ENCODE measurements at places on chromosomes 1 and 21.

DNA sequence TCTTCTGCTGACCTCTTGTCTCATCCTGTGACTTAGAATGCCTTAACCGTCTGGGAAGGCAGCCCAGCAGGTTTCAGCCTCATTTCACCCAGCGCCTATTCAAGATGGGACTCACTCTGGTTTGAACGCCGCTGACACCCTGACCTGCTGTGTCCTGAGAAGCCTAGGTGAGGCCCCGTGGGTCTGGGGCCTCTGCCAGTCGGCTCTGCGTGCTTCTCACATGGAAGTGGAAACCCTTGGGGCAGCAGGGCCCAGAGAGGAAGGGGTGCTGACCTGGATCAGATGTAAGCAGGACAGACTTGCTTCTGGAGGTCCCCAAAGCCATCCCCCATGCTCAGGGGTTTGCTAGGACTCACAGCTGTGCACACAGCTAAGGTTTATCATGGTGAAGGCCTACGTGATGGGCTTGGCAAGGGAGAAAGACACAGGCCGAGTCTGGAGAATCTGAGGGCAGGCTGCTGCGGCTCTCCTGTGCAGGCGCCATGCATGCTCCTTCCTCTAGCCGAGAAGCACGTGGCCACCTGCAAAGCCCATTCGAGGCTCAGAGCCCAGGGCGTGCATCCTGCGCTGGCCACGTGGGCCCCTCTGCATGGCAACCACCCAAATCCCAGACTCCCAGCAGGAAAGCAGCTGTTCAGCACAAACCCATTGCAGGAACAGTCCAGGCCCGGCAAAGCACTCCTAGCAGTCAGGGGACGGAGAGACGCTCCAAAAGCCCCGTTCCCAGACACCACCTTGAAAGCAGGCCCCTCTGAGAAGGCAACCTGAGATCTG is 3.8 kb downstream of the TRPM2 start:
- no peak for DNase-seq

DNA sequence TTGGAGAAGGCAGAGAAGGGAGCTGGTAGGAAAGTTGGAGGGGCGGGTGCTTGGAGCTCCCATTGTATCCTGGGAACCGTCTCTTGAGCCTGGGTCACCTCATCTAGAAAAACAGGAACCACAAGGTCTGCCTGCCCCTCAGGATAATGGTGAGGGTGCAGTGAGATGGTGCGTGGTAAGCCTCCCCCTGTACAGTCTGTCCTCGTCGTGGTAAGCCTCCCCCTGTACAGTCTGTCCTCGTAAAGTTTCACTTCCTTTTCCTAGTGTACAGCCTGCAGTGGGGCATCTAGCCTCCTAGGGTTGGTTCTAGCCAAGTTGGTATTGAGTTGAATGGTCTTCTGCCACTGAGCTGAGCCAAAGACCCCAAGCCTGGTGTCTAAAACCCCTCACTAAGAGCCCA is 66.5 kb upstream of the IGSF21 start:
- DNase-seq = no peak

DNA sequence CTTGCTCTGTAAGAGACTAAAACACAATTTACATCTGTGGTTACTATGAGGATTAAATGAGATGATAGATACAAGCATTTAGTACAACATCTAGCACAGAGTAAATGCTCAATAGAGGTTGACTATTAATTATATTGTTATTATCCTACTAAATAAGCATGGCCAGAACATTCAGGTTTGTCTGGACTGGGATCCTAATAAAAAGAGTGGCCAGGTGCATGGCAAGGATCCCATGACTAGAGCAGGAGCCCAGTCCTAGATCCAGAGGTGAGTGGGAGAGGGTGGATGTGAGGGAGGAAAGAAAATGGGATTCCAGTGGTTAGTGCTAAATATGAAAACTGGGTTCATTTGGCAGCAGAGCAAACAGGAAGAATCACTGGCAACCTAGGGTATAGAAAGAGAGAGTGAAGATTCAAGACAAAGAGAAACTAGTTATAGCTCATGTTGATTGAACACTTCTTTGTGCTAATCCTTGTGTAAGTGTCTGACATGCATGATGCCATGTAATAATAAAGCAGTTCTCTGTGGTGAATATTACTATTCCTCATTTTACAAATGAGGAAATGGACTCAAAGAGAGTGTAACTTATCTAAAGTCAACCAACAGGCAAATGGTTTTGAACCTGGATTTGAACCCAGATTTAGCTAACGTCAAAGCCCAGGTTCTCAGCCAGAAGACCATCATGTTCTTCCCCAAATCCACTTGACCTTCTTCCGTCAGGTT is 71.1 kb upstream of the FGGY start:
- no peak for DNase-seq

- DNase-seq = no peak
These were observed 51.7 kb upstream of the TIAM1 start for GRCh38 chr21:31395791-31396190.

DNA sequence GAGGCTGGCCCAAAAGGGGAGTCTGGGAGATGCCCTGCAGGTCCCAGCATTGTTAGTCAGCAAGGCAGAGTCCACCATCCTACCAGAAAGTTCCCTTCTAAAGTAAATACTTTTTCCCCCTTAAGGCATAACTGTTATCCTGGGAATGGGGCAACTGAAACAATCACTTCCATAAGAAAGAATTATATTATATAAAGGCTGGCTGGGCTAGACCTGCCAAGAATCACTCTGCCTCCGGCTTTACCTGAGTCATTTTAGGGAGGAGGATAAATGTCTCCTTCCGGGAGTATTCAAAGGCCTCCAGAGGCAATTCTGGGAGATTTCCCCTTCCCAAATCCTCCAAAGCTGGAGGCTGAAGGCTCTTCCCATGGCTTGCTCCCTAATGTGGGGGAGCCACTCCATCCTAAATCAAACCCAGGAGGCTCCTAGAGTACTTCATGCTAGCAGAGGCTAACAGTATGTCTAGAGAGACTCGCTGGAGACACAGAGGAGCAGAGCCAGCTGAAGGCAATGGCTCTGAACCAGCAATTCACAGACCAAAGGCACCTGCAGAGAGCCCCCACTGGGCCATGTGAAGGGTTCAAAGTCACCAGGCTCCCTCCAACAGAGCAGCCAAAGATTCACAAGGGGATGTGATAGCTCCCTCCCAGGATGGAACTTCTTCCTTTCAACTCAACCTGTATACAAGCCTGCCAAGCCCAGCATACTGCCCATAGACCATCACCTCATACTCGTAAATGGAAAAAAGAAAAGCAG is 116.0 kb downstream of the ASTN1 start:
- no peak for DNase-seq

DNA sequence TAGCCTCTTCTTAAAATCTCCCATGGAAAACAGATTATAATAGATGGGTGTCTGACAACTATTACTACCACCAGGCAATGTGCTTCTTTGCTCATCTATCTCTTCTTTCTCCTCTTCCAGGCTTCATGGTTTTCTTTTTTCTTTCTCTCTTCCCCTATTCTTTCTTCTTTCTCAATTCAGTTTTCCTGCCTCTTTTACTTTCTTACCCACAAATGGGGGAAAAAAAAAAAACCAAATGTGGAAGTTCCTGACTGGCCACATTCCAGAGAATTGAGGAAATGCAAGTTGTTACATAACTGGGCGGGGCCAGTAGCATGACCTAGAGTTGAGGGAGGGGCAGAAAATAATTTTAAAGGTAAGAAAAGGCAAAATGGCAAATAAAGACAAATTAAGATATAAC is 10.9 kb upstream of the SMG7 start:
- DNase-seq = no peak

GRCh38 chr1:80153762-80154161 is 1147.2 kb upstream of the ADGRL4 start:
- no peak for DNase-seq

DNA sequence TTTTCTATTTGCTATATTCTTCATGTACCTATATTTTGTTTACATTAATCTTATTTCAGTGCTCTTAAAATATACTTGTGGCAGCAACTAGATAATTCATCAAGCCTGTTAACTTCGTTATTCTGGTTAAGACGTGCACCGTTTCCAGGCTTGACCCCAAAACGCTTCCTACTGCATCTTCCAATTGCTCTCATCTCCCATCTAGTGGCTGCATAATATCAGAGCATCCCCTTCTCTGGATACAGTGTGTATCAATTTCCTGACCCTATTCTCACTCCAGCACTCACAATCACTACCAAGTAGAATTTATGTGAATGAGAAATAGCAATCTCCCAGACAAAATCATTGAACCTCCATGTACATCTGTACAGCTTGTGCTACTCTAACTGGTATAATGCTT is 1280.3 kb upstream of the B3GALT2 start:
- DNase-seq = no peak

DNA sequence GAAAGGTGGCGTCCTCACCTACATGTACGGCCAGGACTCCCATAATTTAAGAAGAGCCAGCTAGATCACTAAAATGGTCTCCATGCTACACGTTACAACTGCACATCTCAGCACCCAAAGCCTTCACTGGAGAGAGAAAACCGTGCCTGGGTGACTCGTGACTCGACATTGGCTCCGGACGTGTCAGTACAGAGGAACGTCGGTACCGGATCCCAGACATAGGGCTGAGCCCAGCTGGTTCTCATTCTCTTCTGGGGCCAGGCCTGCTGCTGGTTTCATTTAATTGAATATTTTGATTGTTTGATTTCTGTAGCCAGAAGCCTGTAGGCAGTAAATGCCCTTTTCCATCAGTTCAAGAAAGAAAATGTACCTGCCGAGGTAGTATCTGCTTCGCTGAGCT is 93.1 kb downstream of the HHIPL2 start:
- DNase-seq = no peak

GRCh38 chr1:111747282-111747734 is 8.1 kb upstream of the INKA2 start:
- DNase-seq = peak; percentile 57

GRCh38 chr1:78884685-78885452 is 121.7 kb downstream of the ADGRL4 start:
- DNase-seq = no peak

DNA sequence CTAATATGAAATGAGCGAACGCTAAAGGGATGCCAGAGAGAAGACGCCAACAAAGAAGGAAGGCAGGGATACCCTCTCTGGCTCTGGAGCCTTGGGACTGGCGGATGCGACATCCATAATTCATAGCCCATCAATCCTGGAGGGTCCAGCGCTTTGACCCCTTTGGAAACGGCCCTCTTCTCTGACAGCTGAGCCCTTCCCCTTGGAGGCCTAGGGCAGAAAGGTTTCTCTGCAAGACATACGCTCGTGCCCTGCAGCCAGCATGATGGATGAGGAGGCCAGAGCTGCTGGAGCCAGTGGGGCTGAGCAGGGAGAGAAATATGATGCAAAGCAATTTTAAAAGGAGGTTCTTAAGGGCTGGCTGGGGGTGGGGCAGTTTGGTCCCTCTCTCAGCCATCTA is 22.2 kb downstream of the OPTC start:
- DNase-seq = no peak

DNA sequence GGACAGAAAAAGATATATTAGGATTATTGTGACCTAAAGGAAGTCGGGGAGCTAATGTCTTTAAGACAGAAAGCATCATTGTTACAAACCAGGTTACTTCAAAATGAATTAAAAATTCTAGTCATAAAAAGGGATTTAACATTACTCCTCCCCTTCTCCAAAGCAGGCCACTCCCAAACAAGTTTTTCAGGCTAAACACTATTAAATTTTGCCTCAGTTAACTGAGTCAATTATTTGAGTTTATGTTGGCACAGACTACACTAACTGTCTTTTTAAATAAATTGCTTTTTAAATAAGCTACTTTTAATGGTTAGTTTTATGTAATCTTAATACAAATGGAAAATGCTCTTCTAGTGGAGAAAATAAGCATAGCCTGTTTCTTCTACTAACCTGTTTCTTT is 395.0 kb upstream of the DUSP10 start:
- DNase-seq = no peak

DNA sequence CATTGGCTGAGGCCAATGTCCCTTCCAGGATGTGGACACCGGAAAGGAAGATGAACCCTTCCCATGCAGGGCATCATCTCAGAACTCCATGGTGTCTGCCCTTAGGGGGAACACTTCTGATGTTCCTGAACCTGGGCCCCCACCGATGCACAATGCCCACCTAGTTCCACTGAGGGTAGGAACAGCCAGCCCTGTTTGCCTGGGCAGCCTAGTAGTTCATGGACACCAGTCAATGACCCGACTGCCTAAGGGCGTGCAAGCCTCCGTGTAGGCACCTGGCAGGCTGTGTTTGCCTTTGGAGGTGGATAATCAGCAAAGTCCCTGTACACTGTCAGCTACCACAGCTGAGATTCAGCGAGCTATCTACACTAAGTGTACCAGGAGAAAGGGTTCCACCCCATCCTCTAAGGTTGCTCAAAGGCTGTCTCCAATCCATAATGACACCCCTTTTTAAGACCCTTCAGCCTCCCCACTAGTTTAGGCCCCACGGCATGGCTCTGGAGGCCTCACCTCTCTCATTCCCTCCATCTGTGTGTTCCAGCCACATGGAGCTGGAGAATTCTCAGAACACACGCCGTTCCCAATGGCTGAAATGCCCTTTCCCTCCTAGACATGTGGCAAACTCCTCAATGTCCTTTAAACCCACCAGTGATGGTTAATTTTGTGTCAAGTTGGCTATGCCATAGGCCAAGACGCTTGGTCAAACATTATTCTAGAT is 124.8 kb upstream of the EDN2 start:
- no peak for DNase-seq

DNA sequence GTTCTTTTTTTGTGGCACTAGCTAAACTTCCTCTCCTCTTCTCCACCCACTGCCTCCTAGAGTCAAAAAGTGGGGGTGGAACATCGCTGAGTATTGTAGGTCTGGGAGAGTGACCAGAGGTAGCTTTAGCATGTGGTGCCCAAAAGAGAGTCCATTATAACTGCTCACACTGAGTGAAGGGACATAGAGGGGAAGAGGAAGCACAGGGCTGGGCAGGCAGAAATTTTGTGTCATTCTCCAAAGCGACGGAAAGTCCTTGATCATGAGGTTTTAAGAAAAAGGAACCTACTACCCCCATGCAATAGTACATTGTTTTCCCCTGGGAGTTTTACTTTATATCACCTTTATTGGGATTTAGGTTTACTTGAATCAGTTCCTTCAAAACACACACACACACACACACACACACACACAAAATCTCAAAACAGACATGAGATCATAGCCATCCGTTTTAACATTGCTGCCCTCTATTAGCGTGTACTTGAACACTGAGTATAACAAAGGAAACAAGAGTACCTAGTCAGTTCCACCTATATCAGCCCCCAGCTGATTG is 4.1 kb downstream of the CD84 start:
- DNase-seq = no peak

GRCh38 chr1:25343872-25344271 is 5.7 kb downstream of the TMEM50A start:
- DNase-seq = no peak

GRCh38 chr1:156118177-156118868 is 3.8 kb downstream of the LMNA start:
- no peak for DNase-seq

- DNase-seq = no peak
These were observed 6.2 kb upstream of the CAMK1G start for GRCh38 chr1:209577346-209577745.

DNA sequence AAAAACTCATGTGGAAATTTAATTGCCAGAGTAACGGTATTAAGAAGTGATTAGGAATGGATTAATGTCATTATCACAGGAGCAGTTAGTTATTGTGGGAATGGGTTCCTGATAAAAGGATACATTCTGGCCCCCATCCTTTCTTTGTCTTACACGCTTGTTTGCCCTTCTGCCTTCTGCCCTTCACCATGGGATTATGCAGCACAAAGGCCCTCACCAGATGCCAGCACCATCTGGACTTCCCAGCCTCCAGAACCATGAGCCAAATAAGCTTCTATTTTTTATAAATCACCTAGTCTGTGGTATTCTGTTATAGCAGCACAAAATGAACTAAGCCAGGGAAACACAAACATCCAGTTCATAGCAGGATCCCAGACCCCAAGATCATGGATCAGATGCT is 33.9 kb upstream of the POU2F1 start:
- DNase-seq = no peak
